ENCODE measurements at places on chromosomes 5 and 9.

DNA sequence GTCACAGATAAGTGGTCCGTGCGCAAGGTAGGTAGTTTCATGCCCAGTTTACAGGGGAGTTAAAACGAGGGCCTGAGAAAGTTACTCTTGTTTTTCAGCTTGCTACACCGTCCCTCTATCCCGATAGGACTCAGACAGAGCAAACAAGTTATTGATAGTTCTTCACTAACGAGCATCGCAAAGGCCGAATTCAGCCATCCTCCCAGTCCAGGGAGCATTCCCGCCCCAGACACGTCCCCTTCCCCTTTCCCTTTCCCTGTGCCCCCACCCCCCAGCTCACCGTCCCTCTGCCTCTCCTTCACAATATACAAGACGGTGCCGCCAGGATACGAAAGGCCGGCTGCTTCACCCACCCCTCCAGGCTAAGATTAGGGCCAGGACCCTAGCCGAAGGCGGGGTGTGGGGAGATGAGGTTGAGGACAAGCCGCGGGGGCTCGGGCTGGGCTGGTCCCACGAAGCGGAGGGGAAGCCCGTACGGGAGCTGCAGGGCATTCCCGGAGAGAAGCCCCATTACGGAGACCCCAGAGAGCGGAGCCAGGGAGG lies 599 bp downstream of the KIAA1191 start:
- H3K4me3 ChIP-seq = peak overlapping the region; percentile 95
- no peaks in the 10 kb centered on the region for H3K27me3 ChIP-seq
- peaks cover 39% of the 10 kb centered on the region for H3K4me1 ChIP-seq
- peak overlapping the region; percentile 72 for H3K27ac ChIP-seq
- peaks cover 24% of the 10 kb centered on the region for H3K36me3 ChIP-seq

- H3K27ac ChIP-seq = no peak overlapping the region
- H3K4me3 ChIP-seq = no peak overlapping the region
- no peaks in the 10 kb centered on the region for H3K36me3 ChIP-seq
- DNase-seq = no peak
- H3K4me1 ChIP-seq = no peaks in the 10 kb centered on the region
Measured at GRCh38 chr9:124840300-124840833, 12.9 kb upstream of the WDR38 start.

DNA sequence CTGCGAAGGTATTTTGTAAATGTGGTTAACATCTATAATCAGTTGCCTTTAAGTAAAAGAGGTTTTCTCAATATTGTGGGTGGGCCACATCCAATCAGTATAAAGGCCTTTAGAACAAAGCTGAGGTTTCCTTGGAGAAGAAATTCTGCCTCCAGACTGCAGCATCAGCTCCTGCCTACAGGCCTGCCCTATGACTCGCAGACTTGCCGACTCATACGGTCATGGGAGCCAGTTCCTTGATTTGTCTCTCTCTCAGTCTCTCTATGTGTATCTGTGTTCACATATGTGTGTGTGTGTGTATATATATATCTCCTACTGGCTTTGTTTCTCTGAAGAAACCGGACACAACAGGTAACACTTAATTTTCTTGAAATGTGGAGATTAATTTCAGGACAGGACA lies 45.3 kb downstream of the SLC36A1 start:
- DNase-seq = no peak
- peaks cover 23% of the 10 kb centered on the region for H3K36me3 ChIP-seq
- no peak overlapping the region for H3K27ac ChIP-seq
- H3K4me3 ChIP-seq = no peak overlapping the region

- H3K4me1 ChIP-seq = no peaks in the 10 kb centered on the region
- H3K4me3 ChIP-seq = no peak overlapping the region
- no peaks in the 10 kb centered on the region for H3K36me3 ChIP-seq
- no peak for DNase-seq
- no peak overlapping the region for H3K27ac ChIP-seq
Measured at GRCh38 chr5:59760785-59761348, 132.7 kb downstream of the PDE4D start.
